Cardiac atrium fibroblast (primary cell): ENCODE measurements at places on chromosomes 2 and 18. TPM values are rescaled to one million over a fixed set of nuclear protein-coding genes. Genes with fewer than 3 reads are reported as not detected.

The SIGLEC15 gene
- not detected in 2 replicates for total RNA-seq

The NT5C1B gene
- total RNA-seq, result not detected in 2 replicates

The CAPG gene
- total RNA-seq, result 23.3 and 29.4 TPM in 2 replicates

The KIF5C gene
- 0.16 TPM in 1 of 2 replicates, not detected in the other for total RNA-seq

The ZNF396 gene
- total RNA-seq, result 0.32 and 0.54 TPM in 2 replicates

The LHCGR gene
- not detected in 2 replicates for total RNA-seq

The GKN2 gene
- not detected in 2 replicates for total RNA-seq

The FSIP2 gene
- 0.36 TPM in 1 of 2 replicates, not detected in the other for total RNA-seq

The LYG1 gene
- not detected in 2 replicates for total RNA-seq

The CENPA gene
- 1.6 and 3.6 TPM in 2 replicates for total RNA-seq

The TRIM43 gene
- not detected in 2 replicates for total RNA-seq

The LYG2 gene
- total RNA-seq, result not detected in 2 replicates

The UGT1A5 gene
- total RNA-seq, result not detected in 2 replicates

The PLEKHH2 gene
- total RNA-seq, result 0.90 and 1.8 TPM in 2 replicates

The DPP4 gene
- 64.8 and 67.2 TPM in 2 replicates for total RNA-seq

The RAB3GAP1 gene
- 27.1 and 35.3 TPM in 2 replicates for total RNA-seq

The RBKS gene
- total RNA-seq, result 0.36 and 1.8 TPM in 2 replicates

The BOK gene
- total RNA-seq, result 64.0 and 78.2 TPM in 2 replicates

The COPS9 gene
- 180 and 275 TPM in 2 replicates for total RNA-seq

The SLC16A14 gene
- total RNA-seq, result 0.18 and 0.49 TPM in 2 replicates

The PDE11A gene
- total RNA-seq, result not detected in 2 replicates

The COL3A1 gene
- total RNA-seq, result 9,456 and 10,579 TPM in 2 replicates

The SPP2 gene
- total RNA-seq, result not detected in 2 replicates

The TNP1 gene
- not detected in 2 replicates for total RNA-seq

The PROC gene
- total RNA-seq, result not detected in 2 replicates

The TUBB8B gene
- total RNA-seq, result not detected in 2 replicates

The IL36A gene
- not detected in 2 replicates for total RNA-seq

The MPPE1 gene
- 21.8 and 23.8 TPM in 2 replicates for total RNA-seq

The PDK1 gene
- total RNA-seq, result 34.7 and 48.4 TPM in 2 replicates

The IL1RL1 gene
- 25.8 and 85.2 TPM in 2 replicates for total RNA-seq

The TNFAIP6 gene
- 30.7 and 49.1 TPM in 2 replicates for total RNA-seq

The HS6ST1 gene
- total RNA-seq, result 38.3 and 53.1 TPM in 2 replicates

The CD8B gene
- total RNA-seq, result not detected in 2 replicates

The PIEZO2 gene
- total RNA-seq, result 3.1 and 25.8 TPM in 2 replicates

The C2orf68 gene
- 7.4 and 11.0 TPM in 2 replicates for total RNA-seq

The UGT1A10 gene
- not detected in 2 replicates for total RNA-seq
